ENCODE measurements at places on chromosomes 4 and X. TPM values are rescaled to one million over a fixed set of nuclear protein-coding genes. Genes with fewer than 3 reads are reported as not detected.

DNA sequence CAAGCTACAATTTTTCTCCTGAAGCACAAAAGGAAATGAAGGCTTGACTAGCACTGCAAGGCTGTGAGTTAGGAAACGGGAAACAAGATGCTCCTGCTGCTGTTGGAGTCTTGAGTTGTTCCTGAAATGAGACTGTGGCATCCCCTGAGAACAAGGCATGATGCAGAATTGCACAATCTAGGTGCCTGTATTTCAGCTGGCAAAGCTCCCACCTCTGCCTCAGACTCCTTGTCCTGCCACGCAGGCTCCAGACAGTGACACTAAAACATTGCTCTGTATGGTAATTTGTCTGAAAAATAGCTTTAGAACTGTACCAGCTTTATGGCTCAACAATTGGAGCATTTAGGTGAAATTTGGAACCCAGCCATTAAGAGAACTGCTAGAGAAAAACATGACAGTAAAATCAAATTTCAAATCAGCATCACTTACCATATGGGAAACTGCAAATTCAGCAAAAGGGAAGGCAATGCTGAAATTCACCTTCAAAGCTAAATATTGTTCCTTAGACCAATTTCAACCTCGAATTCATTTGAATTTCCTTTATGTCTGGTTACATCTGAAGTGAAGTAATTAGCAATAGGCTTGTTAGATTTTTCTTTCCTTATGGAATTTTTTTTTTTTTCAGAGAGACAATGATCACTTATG, 103.4 kb downstream of the MFAP3L start:
- DNase-seq: no peak

SMIM31 gene
- total RNA-seq: not detected

GRCh38 chrX:49001521-49002090, 458 bp downstream of the GRIPAP1 start:
- peak; percentile 29 for DNase-seq

DNA sequence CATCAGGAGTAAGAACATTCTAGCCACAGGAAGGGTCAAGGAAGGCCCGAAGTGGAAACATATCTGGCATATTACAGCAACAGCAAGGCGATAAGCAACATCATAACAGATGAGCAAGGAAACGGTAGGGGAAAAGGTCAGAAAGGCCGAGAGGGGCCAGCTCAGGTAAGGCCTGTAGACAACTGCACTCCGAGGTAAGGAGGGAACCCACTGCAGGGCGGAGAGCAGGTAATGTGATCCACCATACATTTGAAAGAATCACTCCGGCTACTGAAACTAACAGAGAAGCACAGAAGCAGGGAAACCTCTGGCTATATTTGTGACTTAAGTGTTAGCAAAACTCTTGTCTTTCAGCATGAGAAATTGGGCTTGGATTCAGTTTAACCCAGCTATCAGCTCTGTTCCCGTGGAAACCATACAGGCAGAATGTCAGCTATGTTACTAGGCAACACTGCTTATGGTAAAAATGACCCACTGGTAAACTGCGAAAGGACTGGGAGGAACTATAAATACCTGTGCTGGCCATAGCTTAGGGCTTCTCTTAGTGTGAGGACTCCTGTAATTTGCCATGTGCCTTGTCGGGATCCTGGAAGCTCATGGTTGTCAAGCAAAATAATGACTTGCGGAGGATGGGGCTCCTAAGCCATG, 31.0 kb downstream of the FRYL start:
- no peak for DNase-seq

DNA sequence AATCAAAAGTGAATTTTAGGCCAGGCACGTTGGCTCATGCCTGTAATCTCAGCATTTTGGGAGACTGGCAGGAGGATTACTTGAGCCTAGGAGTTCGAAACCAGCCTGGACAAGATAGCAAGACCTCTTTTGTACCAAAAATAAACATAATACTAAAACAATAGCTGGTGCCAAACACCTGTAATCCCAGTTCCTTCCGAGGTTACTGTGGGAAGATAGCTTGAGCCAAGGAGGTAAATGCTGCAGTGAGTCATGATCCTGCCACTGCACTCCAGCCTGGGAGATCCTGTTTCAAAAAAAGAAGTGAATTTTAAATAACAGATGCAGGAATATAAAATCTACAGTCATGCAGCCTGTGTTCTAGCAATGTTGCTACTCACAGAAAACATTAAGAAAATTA, 488.3 kb downstream of the PPARGC1A start:
- no peak for DNase-seq

DNA sequence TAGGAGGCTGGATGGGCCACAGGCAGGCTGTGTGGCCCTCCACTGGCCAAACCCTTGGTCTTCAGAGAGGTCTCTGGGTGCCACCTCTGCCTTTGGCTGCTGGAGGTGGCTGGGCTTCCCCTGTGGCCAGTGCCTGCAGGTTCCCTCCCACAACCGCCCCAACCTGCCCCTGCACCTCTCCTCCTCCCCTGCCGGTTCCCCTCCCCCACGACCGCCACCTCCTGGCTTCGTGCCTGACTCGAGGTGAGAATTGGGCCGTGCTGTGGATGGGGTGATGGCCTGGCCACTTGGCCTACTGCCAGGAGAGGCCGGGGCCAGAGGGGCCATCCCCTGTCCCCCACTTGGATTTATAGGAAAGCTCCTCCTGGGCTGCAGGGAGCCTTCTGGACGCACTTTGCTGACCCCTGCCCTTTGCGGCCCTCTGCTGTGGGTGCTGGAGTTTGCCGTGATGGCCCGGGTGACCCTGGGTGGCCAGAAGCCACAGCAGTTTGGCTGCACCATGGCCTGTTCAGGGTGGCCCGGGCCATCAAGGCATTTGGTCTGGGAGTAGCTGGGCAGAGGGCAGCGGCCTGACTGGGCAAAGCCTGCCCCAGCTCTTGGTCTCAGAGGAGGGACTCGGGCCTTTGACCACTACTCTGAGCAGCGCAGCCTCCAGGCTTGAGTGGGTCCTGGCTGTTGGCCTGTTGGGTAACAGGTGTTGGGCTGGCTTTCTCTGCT, 3.8 kb downstream of the NAT8L start:
- peak; percentile 17 for DNase-seq

HSD17B11 gene
- total RNA-seq: 16.2 TPM

RIPPLY1 gene
- not detected for total RNA-seq

CFP gene
- 0.49 TPM for total RNA-seq

GRCh38 chrX:1264556-1264955, 4.1 kb upstream of the CSF2RA start:
- DNase-seq: no peak

PFKFB1 gene
- 1.1 TPM for total RNA-seq
